LNCaP clone FGC (cell line): ENCODE measurements at places on chromosomes 7 and 10.

DNA sequence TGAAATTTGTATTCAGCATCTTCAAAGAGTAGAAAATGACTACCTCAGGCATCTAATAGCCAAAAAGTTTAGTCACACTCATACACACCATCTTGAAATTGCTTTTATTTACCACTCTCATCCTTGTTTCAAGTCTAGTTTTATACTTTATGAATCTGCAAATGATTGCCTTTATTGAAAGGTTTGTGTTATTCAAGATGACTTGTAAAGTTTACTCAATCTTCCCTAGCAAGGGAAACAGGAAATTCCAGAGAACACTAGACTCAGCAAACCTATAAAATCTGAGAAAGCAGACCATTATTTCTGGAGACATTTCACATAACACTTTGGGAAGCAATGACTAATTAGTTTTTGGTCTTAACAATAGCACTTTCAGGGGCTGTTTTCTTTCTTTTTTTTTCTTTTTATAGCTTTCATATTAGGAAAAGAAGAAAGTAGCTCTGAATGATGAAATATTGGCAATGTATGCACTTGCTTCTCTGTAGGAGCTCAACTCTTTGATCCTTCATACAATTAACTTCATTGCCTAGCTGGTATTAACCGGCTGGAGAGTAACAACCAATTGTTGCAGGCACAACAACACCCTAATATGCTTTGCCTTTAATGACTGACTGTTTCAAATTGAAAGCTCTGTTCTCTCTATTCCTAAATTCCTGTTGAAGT is 68.9 kb upstream of the HDAC9 start:
- DNase-seq: no peak

DNA sequence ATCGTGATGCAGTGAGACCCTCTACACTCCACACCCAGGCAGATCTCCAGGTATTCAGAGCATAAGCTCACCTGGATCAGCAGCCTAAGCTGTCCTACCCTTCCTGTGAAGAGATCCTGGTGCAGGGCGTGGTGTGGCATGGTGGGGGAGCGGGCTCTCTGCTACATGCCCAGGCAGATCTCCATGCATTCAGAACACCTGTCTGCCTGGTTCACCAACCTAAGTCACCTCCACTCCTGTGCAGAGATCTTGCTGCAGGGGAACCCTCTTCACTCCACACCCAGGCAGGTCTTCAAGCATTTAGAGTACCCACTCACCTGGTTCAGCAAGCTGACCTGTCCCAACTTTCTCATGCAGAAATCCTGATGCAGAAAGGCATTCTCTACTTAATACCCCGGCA is 394.4 kb upstream of the SEMA3A start:
- no peak for DNase-seq

GRCh38 chr7:146366938-146367337 is 250.3 kb downstream of the CNTNAP2 start:
- no peak for DNase-seq

GRCh38 chr10:28241741-28242399 is 61.0 kb downstream of the MPP7 start:
- peak; percentile 37 for DNase-seq

- no peak for DNase-seq
Measured at GRCh38 chr10:24814568-24815313, 91.1 kb upstream of the ARHGAP21 start.

DNA sequence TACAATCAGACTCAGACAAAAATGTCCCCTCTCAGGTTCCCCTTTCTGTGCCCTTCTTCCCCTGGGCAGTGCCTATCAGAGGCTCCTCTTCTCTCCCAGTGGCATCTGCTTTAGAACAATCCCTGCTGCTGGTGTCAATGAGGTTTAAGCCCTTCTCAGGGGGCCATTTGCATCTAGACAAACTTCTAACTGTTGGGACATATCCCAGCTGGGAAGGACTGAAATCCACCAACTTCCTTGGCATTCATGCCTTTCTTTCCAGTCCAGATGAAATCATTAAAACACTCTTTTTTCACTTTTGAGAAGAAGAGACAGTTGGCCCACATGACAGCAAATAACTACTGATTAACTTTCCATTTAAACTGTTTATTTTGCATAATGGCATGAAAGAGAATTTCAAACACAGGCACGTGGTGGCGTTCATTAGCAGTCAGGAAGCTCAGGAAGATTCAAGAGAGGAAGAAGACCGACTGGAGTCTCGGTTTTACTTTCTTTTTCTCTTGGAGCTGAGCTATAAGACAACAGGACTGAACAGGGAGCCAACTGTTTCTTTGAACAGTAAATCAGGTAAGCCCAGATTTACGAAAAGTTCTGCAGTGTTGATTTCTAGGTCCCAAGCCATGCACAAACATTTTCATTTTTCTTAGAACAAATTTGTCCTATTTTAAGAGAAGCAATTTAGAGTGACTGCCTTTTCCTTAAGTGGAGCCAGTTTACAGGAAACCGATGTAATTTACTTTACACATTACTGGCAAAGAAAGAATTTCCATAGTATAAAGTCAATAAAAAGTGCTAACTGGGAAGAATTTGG is at the start of gene GIMAP2:
TSS of gene GIMAP2 (plus strand) at position 488 of the 811 bp plus-strand sequence. CDS start 1,354 bp downstream, outside the sequence.
- DNase-seq: peak; percentile 35

- DNase-seq: no peak
Measured at GRCh38 chr10:36266923-36267322, 624.8 kb upstream of the FZD8 start.

- no peak for DNase-seq
Measured at GRCh38 chr7:79046061-79046460, 407.4 kb downstream of the MAGI2 start.

DNA sequence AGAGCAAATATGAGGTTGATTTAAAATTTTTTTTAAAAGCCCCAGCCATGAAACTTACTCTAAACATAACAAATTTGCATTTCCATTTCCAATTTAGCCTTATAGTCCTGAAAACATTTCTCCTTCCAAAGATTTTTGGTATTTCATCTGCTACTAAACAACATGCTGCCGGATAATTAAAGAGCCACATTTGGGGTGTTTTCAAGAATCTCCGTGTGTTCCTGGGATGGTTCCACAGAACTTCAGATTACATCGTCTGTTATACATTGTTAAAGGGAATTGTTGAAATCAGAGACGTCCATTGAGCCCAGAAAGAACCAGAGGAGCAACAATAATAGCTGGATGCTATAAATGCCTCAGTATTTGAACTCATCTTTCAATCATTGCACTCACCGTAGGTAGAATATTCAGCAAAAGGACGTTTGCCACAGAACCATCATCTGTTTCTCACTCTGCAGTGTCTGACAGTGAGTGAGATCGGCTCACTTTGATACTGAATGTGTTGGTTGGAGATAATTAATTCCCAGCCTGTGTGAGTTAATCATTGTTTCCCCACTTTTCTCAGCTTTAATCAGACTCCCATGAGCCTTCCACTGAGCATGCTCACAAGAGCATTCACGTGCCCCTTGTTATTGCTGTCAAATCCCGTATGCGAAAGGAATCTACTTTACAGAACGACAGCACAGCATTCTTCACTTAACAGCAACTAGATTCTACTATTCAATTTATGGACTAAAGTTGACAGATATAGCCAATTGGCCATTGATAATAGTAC is 128.4 kb upstream of the PALS2 start:
- no peak for DNase-seq

DNA sequence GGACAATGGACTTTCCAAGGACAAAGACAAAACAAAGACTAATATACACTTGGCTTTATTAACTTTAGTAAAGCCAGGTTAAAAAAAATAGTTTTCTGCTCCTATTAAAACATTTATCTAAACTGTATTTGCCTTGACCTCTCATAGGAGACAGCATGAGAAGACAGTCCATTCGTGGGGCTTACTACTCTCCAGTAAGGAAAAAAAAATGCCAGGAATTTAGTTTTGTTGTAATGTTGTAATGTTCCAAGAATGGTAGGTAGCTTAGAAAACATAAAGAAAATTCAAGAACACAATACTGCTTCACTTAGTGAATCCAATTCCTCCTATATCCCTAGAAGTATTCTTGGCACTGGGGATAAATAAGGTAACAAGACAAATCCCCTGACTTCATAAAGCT is 81.7 kb downstream of the KMT2C start:
- no peak for DNase-seq

DNA sequence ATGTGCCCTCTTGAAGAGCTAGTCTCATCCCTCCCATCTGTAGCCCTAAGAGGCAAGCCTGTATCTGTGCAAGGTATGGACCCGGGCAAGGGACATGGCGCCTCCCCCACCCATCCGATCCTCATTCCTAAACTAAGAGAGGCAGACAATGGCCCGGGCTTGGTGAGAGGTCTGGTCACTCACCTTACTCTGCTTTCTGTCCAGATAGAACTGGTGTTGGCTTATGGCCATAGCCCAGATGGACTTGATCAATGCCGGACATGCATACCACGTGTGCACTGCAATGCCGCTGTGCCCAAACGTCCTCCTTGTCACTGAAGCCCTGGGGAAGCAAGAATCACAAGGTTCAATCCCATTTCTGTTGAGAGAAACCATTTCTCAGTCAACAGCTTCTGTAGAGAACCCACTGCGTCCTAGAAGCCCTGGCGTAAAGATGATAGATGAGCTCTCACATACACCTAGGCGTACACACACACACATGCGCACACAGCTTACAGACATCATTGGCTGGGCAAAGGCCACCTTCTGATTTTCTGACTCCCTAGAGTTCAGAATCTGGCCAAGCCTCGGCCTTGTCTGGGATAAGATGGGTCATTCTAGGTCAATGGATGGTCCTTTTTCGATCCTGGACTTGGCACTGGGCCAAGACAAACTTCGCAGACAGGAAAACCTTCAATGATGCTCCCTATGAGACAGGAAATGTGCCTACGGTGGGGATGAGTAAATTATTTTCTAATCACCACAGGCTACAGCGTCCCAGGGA is 114.6 kb downstream of the PRPF18 start:
- DNase-seq: no peak

GRCh38 chr7:50728184-50728583 is 54.5 kb downstream of the GRB10 start:
- DNase-seq: no peak

- no peak for DNase-seq
Measured at GRCh38 chr10:114304571-114305421, 65.7 kb downstream of the VWA2 start.

- no peak for DNase-seq
Measured at GRCh38 chr7:9939176-9939575, 1034.5 kb upstream of the PHF14 start.

DNA sequence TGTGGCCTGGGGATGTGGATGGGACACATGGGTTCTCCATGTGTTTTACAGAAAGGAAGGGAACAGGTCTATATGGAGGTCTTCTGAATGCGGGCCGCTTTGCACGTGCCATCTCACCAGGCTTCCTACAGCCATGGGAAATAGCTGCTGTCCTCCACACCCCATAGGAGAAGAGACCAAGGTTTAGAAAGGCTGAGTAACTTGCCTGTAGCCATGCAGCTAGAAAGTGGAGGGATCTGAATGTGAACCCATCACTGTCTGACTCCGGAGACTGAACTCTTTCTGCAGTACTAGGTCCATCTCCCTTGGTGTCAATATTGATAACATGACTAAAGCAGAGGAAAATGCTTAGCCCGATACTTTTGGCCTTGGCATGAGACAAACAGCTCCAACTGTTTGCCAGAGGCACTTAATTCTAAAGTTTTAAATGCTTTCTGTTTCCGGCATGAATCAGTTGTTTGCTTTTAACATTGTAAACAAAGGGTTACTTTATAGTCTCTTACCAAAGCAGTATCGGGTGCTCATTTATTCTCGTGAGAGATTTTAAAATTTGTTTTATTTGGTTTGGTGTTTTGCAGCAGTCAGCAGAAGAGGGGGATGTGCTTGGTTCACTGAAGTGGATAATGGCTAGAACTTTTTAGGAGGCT is 64.8 kb upstream of the LOXL4 start:
- peak; percentile 81 for DNase-seq

DNA sequence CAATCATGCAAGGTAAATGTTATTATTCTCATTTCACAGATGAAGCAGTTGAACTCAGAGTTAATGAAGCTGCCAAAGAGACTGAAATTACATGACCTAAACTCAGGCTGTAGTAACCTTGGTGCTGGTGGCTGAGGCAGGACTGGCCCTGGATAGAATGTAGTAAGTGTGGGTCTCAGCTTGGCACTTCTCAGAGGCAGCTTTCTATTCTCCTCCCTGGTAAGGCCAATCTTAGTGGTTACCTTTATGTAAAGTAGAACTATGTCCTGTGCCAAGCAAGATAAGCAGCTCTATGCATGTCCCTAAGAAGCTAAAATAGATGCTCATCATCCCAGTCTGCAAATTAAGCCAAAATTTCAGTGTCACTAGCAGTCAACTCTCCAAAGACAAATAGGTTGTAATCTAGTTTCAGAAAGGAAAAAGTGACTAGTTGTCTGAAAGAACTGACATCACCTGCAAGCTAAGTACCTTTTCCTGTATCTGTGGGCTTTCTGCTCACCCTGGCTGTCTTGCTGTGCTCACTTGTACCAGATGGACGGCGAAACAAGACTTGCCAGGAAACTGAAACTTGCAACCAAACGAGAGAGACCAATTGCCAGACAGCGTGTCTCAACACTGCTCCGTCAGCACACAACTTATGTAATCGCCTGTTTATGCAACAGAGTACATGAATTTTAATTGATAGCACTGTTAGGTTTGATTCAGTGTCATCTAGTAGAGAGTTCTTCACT is 43.7 kb downstream of the CH25H start:
- DNase-seq: no peak
